Activated CD4-positive, alpha-beta T cell treated with anti-CD3 and anti-CD28 coated beads, Interleukin-2, amount 10 ng/mL, durations not matched to agents 7 days and 5 days (primary cell): ENCODE measurements at places on chromosomes 16 and 17. TPM values are rescaled to one million over a fixed set of nuclear protein-coding genes. Genes with fewer than 3 reads are reported as not detected.
A peak's percentile ranks its signal among the peaks of the same experiment; 100 is the strongest.

DNA sequence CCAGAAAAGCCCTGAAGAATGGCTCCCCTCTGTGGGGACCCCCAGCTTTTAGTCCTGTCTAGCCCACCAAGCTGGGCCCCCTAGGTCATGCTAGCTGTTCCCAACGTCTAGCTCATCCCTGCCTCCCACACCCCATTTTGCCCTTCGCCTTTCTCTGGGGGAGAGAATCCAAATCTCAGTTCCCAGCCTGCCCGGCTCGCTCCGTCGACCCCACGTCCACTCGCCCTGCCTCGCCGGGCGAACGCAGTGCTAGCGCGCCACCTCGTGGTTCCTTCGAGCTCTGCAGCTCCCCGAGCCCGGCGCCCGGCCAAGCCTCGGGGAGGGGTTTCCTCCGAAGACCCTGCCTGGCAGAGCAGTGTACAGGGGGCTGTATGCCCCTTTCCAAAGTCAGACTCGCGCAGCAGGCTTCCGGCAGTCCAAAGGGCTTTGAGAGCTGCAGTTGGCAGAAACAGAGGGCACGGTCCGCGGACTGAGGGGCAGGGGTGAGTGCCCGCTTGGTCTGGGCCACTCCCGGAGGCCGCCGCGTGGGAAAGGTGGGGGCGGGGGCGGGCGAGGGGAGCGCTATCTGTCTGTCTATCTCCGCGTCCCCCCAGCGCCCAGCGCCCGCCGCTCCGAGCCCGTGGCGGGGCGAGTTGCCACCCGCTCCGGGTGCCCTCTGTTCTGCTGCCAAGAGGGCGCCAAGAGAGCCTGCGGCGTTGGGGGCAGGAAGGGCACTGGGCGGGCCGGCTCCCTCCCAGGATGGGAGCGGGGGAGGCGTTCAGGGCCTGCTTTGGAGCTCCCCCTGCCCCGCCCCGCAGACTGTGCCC is 1.7 kb upstream of the DLX3 start:
- H3K27me3 ChIP-seq = peaks cover 67% of the 10 kb centered on the region
- no peak overlapping the region for H3K27ac ChIP-seq
- H3K36me3 ChIP-seq = peaks cover 5% of the 10 kb centered on the region
- peak; percentile 56 for DNase-seq
- peak overlapping the region; percentile 33 for H3K4me3 ChIP-seq

DNA sequence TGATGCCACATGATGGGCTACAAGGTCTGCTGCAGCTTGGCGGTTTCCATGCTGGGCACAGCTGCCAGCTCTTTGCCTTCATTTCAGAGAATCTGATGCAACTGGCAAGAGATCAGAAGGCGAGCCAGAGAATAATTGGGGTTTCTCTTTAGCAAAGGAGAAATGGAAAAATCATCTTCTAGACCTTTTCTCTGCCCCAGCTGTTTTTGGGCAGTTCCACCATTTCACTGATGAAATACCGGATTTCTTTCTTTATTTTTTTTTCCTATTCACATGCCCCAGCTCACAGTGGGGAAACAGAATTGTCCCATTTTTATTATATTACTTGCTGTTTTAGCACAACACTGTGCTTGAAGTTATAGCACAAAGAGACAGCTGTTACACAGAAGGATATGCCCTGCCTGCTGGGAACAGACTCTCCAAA is 439.3 kb upstream of the GOT2 start:
- no peaks in the 10 kb centered on the region for H3K4me1 ChIP-seq
- H3K36me3 ChIP-seq = no peaks in the 10 kb centered on the region
- no peaks in the 10 kb centered on the region for H3K27me3 ChIP-seq
- H3K27ac ChIP-seq = no peak overlapping the region

- H3K27me3 ChIP-seq = no peaks in the 10 kb centered on the region
- DNase-seq = no peak
- peaks cover 7% of the 10 kb centered on the region for H3K4me1 ChIP-seq
Measured at GRCh38 chr17:27306276-27306835, 12.4 kb downstream of the WSB1 start.

Gene UTS2R
- total RNA-seq = not detected

Gene LRRC75A
- 2.0 TPM for total RNA-seq
